Stimulated activated CD8-positive, alpha-beta memory T cell treated with anti-CD3 and anti-CD28 coated beads, Interleukin-4, amount 100 ng/mL, for 48 hours (primary cell): ENCODE measurements at places on chromosomes 13 and 19.

DNA sequence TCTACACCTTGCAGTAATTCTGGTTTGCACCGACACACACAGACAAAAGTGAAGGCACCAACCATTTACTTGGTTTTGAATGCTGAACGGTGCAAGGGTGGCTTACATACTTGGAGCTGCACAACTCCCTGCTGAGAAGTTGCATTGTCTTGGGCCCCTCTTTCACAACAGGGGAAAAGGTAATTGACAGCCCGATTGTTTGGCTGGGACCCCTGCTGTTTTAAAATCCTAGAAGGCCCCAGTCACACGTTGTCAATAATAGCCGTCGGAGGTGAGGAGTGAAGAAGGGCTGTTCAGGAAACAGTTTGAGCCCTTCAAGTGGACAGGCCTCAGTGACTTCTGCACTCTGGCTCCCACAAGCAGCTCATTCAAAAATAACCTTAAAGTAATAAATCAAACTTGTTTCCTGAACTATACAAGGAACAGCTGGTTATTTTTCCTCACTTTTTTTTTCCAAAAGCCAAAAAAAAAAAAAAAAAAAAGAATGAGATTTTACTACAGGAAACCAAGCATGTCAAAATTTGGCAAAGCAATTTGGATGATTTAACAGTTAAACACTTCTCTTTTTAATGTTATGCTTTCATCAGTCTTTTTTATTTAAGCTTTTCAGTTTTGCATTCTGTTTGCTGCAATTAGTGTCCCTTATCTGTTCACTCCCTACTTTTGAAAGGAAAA, 19.0 kb upstream of the SPRY2 start:
- DNase-seq, result no peak

GRCh38 chr19:574658-575526, 2.5 kb downstream of the BSG start:
- DNase-seq, result no peak

GRCh38 chr13:113865427-113865826, 1.6 kb upstream of the GAS6 start:
- DNase-seq, result no peak

GRCh38 chr13:59120297-59120843, 1043.4 kb downstream of the DIAPH3 start:
- no peak for DNase-seq

DNA sequence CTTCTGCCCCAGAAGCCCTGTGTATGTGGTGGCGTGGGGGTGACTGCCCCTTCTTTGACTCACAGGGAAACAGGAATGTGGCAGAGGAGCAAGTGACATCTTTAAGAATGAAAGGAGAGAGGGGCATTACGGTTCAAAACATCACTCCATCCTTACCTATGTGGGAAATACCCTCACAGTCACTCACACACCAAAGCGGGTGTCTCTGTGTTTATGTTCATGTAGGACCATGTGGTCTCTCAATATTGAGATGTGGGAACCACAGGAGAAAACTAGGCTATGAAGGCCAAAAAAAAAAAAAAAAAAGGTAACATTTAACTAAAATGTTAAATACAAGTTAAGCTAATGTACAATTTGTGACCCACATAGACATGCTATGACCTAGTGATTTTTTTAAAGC, 153.6 kb upstream of the GPR12 start:
- DNase-seq, result no peak
